ENCODE measurements at places on chromosomes 3 and 15.

DNA sequence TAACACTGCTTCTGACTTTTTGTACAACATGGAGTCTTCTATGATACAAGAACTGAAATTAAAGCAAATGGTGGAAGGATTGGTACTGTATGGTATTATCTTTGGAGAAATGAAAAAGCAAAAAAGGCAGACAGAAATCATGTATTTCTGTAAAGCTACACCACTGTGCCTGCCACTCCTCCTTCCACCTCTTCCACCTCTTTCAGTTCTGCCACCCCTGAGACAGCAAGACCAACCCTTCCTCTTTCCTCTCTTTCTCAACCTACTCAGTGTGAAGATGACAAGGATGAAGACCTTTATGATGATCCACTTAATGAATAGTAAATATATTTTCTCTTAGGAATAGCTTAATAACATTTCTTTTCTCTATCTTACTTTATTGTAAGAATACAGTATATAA lies 57.0 kb downstream of the CD200 start:
- DNase-seq, result no peak

DNA sequence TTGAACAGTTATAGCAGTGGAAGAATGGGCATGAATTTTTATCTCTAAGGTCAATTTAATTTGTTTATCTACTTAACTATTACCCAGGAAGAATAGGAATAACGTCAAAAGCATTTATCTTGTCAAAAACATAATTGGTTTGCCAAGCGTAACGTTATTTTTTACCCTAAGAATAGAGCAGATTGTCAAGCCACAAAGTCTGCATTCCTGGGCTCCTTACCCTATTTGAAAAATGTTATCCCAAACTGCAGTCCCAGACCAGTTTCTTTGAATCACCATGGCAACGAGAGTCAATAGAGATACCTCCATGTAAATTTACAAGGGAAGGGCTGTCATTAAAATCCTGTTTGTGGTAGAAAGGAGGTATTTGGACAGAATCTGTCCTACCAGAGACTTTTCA lies 61.1 kb downstream of the CPNE4 start:
- DNase-seq, result no peak

- no peak for DNase-seq
These were observed 894 bp upstream of the ANKRD63 start for GRCh38 chr15:40283615-40284300.

GRCh38 chr3:120841264-120841663 lies 66.7 kb upstream of the STXBP5L start:
- no peak for DNase-seq

GRCh38 chr15:69468241-69469121 lies 15.9 kb downstream of the RPLP1 start:
- DNase-seq, result peak; percentile 95

DNA sequence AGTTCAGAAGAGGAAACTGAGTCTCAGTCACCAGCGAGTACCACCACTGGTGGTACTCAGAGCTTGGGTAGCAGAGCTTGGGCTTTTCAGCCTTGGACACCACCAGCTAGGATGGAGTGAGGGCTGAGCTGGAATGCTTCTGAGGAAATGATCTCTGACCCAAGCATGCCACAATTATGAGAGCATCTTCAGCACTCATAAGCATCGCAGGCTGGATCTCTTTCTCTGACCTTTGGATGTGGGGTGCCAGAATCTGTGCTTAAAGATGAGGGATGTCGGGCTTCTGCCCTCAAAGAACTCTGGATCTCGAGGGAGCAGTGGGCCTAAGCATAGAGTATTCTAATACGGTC lies 36.4 kb downstream of the ZNF710 start:
- DNase-seq, result no peak

GRCh38 chr15:80201256-80202015 lies 48.6 kb downstream of the FAH start:
- DNase-seq, result no peak
